ENCODE measurements at places on chromosomes 4 and X. TPM values are rescaled to one million over a fixed set of nuclear protein-coding genes. Genes with fewer than 3 reads are reported as not detected.

The CFI gene
- polyA plus RNA-seq, result 7.3 TPM

The ADAMTS3 gene
- polyA plus RNA-seq, result 2.5 TPM

DNA sequence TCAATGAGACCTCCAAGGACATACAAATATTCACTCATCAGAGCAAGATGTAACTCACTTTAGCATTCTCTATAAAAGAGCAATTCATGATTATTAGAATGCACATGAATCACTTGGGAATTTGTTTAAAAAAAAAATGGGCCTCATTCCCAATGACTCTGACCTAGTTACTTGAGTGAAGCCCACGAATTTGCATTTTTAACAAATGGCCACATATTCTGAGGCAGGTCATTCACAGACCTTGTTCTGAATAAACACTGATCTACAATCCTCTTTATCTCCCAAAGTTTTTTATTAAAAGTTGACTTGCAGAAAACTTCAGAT, 255.1 kb upstream of the VEGFC start:
- no peak for DNase-seq

DNA sequence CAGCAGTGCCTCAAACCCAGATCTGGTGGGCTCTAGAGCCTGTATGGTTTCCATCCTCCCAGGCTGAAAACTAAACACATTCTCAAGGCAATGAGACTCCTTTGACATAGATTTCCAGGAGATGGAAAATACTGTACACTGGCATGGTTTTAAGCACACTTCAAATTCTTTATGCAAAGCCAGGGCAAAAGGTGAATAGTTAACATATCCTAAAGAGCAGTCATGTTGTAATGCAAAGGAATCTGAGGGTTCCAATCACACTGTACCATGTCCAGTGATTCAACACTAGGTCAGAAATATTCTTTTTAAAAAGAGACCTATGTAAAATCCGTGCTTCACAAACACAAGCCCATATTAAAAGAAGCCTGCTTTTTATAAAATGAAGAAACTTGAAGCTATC, 195.3 kb downstream of the QDPR start:
- no peak for DNase-seq

The AFF2 gene
- polyA plus RNA-seq, result 1.2 TPM

DNA sequence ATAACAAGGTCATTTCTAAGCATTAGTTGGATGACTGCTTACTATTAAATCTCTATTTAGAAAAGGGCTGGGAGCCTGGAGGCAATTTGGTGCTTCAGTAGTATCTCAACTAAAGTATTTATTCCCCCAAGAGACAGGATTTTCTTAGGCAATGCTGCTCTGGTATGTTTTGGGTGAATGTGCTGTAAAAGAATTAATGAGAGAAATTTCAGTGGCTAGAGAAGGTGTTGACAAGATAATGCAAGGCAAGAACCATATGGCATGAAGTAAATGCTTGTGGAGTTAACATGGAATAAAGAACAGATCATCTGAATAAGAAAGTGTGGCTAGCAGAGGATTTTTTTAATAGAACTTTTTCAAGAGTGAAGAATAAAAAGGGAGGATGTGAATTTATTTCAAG, 3.9 kb downstream of the CYP2U1 start:
- DNase-seq, result no peak

The OPHN1 gene
- 11.6 TPM for polyA plus RNA-seq

GRCh38 chrX:98191003-98191402, 1307.3 kb downstream of the RPA4 start:
- no peak for DNase-seq

DNA sequence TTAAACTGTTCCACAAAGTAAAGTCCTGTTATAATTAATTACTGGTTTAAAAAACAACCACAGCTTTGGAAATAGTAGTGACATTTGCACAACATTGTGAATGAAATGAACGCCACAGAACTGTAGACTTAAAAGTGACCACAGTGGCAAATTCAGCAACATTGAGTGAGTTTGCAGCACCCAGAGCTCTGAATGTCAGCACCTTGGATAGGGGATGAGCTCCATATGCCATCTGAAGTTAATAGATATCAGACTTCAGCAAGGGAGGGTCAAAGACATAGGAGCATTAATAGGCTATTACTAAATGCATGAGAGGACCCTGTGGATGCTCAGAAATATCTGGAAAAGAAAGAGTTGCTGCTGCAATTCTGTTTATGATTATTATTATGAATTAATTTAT, 55.3 kb upstream of the KCNIP4 start:
- DNase-seq, result no peak
